ENCODE measurements at places on chromosomes 3 and 15.

- no peak for DNase-seq
Observed at GRCh38 chr15:94212291-94212690, 19.1 kb upstream of the MCTP2 start.

DNA sequence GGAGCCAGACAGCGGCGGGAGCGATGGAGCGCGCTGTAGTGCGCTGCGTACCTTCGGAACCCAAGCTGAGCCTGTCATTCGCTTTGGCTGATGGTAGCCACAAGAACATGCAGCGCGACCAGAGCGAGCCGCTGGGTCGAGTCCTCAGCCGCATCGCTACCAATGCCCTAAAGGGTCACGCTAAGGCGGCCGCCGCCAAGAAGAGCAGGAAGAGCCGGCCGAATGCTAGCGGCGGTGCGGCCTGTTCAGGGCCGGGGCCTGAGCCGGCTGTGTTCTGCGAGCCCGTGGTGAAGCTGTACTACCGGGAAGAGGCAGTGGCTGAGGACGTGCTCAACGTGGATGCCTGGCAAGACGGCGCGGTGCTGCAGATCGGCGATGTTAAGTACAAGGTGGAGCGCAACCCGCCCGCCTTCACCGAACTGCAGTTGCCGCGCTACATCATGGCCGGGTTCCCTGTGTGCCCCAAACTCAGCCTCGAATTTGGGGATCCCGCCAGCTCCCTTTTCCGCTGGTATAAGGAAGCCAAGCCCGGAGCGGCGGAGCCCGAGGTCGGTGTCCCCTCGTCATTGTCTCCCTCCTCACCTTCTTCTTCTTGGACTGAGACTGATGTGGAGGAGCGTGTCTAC lies 498 bp downstream of the PDE12 start:
- DNase-seq, result no peak

GRCh38 chr15:78654272-78654671 lies 13.3 kb upstream of the CHRNB4 start:
- DNase-seq, result no peak

DNA sequence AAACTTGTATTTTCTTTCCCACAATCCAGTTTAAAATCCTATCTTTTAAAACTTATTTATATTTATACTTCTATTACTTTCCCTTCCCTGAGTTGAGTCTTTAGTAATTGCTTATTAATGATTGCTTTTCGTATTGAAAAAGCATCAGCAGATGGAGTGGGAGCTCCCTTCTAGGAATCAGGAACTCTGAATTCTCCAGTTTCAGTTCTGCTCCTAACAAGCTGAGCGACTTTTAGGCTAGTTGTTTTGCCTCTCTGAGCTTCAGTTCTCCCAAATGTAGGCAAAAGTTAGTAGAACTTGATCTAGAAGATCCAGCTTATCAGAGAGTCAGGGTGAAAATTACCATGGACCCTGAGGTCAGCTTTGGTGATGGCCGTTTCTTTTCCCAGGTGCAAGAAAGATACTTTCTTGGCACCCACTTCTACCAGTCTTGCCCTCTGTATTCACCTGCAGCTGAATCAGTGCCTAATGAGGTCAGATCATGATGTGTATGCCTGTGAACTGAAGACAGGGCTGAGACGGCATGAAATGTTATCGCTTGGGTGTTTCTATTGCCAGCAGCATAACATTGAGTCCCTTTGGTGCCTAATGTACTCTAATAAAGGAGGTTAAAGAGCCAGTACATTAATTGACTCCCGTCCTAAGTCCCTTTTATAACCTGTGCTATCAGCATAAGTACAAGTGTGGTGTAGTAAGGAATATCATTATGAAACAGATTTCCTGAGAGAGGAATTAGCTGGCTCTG lies 194.5 kb upstream of the TBC1D5 start:
- DNase-seq, result no peak

GRCh38 chr15:72124218-72124617 lies 6.0 kb downstream of the SENP8 start:
- DNase-seq, result no peak

GRCh38 chr3:127203024-127203423 lies 10.1 kb downstream of the PRR23E start:
- no peak for DNase-seq

DNA sequence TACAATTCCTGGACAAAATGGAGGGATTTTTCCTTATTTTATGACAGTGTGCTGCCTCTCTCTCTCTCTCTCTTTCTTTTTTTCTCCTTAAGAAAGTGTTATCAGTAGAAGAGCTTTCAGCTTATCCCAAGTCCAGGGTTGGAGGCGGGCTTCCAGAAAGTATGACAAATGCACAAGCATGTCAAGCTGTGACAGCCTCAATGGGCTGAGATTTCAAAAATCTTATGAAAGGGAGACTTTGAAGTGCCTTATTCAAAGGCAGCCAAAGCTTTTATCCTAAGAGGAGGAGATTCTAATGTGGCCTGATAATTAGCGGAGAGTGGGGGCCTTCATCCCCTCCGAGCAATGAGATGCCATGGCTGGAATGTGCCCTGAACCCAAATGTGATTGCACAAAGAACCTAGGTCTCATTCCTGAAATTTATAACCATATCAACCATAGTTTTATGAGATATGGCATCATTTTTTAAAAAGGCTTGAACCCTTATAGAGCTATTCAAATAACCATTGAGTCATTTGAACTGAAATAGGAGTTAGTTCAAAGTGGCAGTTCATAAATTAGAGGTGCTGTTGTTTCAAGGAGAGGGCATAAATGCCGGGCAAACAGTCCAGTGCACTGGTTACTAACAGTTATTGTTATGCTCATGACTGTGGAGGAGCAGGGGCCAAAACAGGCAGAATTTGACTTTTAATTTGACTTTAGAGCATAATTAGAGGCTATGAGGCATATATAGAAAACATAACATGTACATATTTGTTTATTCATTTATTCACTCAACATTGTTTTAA lies 261.6 kb upstream of the THRB start:
- DNase-seq, result no peak

DNA sequence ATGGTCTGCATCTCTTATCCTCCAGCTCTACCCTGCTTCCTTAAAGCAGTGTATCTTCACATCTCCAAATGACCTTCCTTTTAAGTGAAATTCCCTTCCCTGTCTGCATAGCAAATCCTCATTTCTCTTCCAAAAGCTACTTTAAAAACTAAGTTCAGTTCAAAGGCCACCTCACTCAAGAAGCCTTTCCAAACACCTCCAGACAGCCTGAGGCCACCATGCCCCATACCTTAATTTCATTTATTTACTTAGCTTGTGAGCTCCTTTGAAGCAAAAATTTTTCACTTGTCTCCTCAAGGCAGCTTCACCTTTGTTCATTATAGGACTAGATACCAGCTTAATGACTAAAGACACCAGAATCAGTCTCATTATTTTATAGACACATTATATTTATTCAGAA lies 39.4 kb downstream of the PIGB start:
- DNase-seq, result no peak

- no peak for DNase-seq
Observed at GRCh38 chr3:48285132-48285531, 44.2 kb downstream of the ZNF589 start.

GRCh38 chr3:11346416-11346815 lies 74.2 kb downstream of the ATG7 start:
- DNase-seq, result no peak

DNA sequence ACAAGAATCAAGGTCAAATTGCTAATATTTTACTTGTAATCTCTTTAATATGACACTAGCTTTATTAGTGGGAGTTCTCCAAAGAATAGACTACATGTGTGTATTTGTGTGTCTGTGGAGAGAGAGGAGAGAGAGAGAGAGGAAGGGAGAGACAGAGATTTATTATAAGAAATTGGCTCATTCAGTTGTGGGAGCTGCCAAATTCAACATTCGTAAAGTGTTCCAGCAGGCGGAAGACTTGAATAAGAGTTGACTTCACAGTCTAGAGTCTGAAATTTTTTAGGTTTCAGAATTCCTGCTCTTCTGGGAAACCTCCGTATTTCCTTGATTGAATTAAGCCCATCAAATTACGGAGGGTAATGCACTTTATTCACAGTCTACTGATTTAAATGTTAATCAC lies 4.7 kb upstream of the CLDN1 start:
- DNase-seq, result no peak

GRCh38 chr3:195704433-195704999 lies 16.3 kb upstream of the MUC20 start:
- DNase-seq, result no peak

GRCh38 chr3:38173834-38174418 lies 8.6 kb downstream of the OXSR1 start:
- no peak for DNase-seq

- no peak for DNase-seq
Observed at GRCh38 chr15:29425864-29426263, 156.2 kb upstream of the NSMCE3 start.

GRCh38 chr3:111956449-111956848 lies 22.4 kb upstream of the ABHD10 start:
- no peak for DNase-seq

- no peak for DNase-seq
Observed at GRCh38 chr3:166340604-166341266, 503.5 kb upstream of the BCHE start.

DNA sequence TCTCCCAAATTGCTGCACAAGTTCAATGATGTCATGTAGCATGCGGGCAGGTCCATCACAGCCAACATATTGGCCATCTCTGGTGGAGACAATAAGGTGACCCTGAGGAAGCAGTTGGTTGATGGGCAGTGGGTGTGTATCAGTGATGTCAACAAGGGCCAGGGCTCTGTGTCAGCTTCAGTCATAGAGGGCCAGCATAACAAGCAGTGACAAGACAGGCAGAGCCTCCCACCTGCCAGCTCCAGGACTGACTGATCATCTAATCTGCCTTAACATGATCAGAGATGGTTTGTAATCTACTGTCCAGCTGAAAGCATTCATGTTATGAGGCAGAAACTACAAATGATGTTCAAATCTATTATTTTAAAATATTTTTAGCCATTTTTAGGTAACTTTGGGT lies 62.3 kb downstream of the GLB1 start:
- no peak for DNase-seq

DNA sequence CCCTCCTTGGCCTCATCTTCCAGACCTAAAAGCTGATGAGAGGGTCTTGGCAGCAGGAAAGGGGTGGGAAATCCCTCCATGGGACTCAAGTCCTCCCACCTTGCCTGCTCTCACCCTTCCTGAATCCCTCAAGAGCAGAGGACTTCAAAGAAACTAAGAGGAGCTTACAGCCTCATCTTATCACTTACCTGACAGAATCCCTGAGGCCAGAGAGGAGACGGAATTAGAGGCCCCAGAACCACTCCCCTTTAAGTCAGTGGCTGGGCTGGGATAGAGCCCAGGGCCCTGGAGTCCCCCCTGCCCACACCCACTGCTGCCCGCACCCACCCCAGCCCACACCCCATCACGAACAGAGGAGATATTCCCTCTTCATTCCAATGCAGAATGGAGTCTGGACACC lies 15.2 kb downstream of the LOXL1 start:
- no peak for DNase-seq

DNA sequence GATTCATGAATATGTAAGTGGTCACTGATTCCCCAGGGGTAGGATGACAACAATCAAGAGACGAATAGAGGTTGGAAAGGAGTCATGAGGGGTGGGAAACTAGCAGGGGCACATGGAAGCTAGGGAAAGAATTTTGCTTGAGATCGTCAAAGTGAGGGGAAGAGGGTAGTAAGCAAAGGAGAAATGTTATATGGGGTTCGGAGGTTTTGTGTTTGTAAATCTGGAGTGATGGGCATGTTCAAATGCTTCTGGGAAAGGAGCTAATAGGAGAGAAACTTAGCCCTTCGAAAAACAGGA lies 7.9 kb downstream of the RPL14 start:
- DNase-seq, result no peak

GRCh38 chr3:65371053-65371452 lies 667.7 kb downstream of the MAGI1 start:
- no peak for DNase-seq

DNA sequence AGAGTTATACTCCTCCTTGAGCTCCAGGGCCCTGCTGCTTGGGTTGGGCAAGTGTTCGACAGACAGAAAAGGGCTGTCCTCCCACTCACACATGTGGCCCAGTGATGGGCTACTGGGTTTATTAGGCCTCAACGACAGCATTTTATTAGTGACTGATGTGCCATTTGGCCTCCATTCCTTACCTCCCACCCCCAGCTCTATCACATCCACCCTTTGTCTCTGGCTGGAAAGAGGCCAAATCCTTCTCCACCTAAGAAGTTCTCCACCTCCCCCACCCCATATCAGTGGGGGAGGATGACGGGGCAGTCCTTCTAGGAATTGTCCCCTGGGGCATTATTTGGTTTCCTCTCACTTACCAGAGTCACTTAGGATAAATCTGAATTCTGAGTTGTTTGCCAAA lies 57.1 kb upstream of the WNT5A start:
- DNase-seq, result no peak

DNA sequence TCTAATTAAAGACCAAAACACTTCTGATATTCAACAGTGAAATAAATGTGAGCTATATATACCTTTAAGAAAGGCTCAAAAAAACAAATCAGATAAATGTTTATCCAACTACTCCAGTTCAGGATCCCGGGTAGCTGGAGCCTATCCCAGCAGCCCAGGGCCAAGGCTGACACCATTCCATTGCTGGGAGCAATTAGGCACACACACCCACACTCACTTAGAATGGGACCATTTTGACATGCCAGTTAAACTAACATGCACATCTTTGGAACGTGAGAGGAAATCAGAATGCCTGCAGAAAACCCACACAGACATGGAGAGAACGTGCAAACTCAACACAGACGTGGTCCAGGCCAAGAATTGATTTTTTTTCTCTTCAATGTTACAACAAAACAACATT lies 30.0 kb upstream of the PLSCR4 start:
- no peak for DNase-seq

DNA sequence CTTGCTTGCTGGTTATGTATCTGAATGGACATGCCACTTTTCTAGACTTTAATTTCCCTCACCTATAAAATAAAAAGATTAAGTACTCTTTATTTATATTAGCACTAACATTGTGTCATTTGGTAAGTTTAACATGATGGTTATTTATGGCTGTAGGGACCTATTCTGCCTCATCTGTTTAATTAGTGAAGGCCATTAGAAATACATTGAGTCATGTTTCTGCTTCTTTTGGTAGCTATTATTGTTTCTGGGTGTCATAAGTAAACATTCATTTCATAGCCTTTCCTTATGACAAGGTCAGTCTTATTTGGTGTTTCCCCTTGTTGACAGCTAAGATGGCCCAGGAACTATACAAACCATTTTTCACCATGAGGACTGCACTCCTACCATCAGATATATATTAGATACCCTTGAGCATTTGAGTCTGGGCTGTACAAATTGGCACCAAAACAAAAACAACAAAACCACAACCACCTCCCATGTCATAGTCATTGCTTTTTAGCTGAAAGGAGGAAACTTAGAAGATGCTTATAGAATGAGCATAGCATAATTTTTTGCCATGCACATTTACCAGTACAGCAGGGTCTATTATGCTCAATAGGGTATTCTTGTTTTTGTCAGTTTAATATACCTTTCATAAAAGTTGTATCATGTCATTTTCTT lies 39.3 kb downstream of the SRP14 start:
- no peak for DNase-seq

DNA sequence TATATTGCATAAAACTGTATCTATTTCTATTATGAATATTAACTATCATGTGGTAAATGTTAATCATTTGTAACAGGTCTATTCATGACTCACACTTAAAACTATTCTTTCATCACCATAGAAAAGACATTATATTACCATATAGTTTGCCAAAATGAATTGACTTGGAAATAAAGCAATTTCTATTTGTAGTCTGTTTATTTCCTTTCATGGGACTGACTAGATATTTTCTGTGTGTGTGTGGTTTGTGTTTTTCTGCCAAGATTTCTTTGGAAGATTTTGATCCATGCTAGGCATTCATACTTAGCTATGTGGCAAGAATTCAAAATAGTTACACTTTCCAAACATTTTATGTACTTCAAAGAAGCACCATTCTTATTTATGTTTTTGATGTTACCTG lies 522.5 kb upstream of the AGTR1 start:
- no peak for DNase-seq

All from activated CD8-positive, alpha-beta memory T cell treated with anti-CD3 and anti-CD28 coated beads for 1 hour (primary cell).